ENCODE measurements at places on chromosomes 16 and 17.

DNA sequence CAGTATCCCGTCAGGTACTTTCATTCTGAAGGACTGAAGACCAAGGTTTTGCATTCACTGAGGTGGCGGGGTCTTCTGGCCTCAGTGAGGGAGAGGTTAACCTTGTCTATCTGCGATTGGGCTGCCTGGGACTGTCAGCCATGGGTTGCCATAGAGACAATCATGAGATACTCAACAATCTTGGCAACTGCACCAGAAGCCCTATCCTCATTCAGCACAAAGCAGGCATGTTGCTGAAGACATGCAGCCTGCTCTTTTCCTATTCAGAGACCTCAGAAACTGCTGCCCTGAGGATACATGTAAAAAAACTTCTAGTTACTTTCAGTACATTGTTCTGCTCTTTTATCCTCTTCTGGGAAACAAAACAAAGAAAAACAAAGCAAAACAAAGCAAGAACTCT lies 146.3 kb upstream of the PIRT start:
- DNase-seq: no peak

- DNase-seq: no peak
Measured at GRCh38 chr17:8609910-8610309, 20.6 kb downstream of the MYH10 start.

DNA sequence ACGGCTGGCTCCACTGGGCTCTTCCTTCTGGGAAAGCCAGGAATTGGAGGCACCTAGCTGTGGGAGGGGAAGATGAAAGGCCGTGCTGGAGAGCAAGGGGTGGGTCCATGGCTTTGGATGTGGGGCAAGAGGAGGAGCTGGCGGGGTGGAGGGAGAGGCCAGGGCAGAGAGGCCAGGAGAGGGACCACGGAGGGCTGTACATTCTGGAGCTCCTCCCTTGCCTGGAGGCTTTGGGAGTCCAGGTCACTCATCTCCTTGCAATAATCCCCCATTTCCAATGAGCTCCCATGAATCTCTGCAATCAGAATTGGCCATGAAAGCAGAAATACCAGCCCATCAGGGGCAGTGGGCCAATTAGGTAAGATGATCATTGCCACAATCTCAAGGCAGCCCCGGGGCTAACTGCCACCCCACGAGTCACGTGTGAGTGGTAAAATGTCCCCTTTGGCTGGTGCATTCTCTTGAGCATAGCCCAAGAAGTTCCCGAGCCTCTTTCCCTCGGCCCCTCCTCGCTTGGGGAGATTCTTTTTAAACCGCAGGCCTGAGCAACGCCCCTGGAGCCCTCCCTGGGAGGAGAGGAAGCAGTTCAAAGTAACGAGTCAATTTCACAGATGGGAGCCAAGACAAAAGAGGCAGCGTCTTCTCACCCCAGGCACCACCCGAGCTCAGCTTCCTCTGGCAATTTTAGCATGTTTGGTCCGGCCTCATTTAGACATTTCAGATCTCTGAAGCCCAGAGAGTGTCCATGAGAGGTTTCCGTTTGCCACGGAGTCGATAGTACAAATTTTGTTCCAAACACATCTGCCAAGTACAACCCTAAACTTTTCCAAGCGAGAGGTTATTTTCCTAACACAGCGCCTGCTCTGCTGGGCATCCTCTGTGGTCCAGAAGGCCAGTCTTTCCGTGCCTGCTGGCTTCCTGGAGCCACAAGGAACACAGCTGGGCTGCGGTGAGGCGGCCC lies 13.4 kb downstream of the RTN4RL1 start:
- no peak for DNase-seq

- DNase-seq: no peak
Measured at GRCh38 chr17:19724501-19725420, 8.4 kb upstream of the SLC47A2 start.

GRCh38 chr16:4283939-4284338 lies 11.1 kb upstream of the TFAP4 start:
- no peak for DNase-seq

DNA sequence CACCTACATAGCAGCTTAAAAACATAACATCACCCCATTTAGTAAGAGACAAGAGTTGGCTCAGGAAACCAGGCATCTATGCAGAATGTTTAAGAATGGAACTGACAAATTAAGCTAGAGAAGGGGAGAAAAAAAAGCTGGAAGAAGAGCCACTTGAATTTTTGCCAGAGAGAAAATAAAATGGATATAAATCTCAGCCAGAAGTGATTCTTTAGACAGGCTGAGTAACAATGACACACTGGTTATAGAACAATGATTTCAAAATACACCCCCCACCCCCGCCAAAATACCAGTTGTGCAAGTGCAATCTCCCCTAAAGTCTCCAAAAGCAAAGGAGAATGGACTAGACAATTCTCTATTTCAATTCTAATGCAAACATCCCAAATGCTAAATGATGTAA lies 22.4 kb downstream of the LSM12 start:
- DNase-seq: no peak

DNA sequence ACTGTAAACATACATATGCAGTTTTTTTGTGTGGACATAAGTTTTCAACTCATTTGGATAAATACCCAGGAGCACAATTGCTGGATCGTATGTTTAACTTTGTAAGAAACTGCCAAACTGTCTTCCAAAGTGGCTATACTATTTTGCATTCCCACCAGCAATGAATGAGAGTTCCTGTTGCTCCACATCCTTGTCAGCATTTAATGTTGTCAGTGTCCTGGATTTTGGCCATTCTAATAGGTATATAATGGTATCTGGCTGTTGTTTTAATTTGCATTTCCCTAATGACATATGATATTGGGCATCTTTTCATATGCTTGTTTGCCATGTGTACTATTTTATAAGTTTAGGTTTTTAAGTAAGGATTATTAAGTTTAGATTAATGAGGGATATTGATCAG lies 14.1 kb downstream of the TANGO6 start:
- no peak for DNase-seq

DNA sequence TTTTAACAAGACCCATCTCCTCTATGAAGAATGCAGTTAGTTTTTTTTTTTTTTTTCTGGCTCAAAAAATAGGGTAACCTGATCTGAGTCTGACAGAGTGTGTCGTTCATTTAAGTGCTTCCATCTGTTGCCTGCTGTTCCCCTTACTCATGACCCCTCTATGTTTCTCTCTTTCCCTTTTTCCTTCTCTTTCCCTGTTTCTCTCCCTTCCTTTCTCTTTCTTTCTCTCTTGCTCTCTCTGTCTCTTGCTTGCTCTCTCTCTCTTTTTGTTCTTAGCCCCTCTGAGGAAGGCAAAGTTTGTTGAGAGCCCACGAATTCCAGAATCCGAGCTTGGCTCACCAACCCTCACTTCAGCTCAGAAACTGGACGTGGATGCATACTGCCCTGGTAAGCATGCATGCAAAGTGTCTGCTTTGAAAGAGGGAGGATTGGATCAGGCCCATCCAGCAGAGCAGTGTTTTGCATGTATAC lies 185.0 kb downstream of the TANC2 start:
- no peak for DNase-seq

DNA sequence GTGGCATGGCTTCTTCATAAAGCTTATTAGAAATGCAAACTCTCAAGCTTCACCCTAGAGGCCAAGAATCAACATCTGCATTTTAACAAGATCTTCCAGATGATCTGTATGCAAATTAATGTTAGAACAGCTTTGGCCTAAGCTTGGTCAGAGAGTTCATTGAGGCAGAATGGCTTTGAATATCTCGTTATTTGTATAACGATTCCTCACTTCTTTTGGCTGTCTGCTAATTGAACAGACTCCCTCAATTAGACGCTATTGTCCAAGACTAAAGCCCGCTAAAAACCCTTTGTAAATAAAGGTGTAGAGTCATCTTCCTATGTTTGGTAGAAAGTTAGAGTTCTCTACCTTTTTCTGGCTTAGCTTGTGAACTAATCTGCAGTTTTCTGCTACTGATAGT lies 1453.7 kb downstream of the CDH8 start:
- no peak for DNase-seq

- no peak for DNase-seq
Measured at GRCh38 chr17:63945784-63946439, 13.8 kb upstream of the CD79B start.

DNA sequence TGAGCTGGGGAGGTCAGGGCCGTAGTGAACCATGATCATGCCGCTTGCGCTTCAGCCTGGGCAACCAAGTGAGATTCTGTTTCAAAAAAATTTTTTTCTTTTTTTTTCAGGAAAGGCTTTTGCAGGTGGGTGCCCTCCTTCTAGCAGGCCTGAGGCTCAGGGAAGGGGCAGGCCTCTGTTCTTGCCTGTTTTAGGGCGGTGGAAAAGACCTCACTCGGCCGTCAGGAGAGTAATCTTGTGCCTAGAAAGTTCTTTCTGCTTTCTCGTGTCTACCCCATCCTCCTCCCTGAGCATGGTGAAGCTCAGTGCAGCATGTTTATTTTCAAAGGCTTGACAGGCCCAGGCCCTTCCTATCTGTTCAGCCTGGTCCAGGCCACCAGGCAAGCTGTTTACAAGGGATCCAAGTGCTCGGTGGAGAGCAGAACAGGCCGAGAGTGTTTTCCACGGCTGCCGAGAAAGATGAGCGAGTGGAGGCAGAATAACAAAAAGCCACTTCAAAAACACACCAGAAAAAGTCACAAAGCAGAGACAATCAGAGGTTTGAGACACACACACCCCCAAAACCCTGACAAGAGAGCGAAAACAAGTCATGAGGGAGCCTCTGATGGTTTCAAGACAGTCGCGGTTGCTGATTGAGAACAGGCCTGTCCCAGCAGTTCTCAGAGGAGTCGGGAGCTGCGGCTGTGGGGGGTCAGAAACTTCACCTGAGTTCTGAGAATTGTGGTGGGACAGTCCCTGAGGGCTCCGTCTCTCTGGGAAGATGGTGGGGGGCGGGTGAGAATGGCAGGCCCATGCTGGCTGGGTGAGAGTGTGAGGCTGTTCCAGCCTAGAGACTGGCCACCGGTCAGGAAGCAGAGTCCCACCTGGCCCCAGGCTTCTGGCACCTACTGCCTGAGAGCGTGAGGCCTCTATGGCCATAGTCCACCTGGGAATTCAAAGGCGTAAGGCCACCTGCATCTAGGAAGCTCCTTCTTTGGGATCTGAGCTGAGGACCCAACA lies 37.5 kb upstream of the CCR7 start:
- peak; percentile 61 for DNase-seq

DNA sequence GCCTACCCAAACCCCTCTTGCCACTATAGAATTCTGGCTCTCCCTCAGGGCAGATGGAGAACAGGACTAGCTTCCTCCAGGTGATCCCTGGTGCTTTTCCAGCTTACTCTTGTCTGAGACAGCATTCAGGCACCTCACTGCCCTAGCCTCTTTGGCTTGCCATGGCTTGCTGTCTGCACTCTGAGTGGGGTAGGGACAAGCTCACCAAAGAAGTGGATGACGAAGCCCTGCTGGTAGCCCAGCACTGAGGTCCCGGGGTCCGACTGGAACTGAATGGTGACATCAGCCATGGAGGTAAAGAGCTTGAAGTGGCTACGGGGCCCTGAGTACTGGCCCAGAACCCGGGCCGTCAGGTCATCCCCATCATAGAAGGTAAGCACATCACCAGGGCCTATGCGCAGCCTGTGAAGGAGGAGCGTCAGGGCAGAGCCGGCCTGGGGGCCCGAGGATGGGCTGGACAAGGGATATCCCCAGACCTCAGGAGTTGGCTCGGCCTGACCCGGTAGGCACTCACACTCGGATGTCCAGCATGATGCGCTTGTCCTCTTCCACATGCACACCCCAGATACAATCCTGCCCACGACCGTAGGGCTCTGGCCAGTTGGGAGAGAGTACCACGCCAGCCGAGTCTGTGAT lies 7.6 kb upstream of the PHF12 start:
- no peak for DNase-seq

All from activated T-helper 1 cell treated with anti-CD3 and anti-CD28 coated beads, Interleukin-12 subunit alpha, Interleukin-12 subunit beta, Interleukin-2, Interleukin-4 antibody, amounts not matched to agents 30 ng/mL and 10 ng/mL and 1 ng/mL, durations not matched to agents 14 hours and 24 hours and 36 hours (primary cell).